NCI-H1694 treated with DMSO at 0.1 percent for 48 hours (cell line): ENCODE measurements at places on chromosomes 3 and 15.

DNA sequence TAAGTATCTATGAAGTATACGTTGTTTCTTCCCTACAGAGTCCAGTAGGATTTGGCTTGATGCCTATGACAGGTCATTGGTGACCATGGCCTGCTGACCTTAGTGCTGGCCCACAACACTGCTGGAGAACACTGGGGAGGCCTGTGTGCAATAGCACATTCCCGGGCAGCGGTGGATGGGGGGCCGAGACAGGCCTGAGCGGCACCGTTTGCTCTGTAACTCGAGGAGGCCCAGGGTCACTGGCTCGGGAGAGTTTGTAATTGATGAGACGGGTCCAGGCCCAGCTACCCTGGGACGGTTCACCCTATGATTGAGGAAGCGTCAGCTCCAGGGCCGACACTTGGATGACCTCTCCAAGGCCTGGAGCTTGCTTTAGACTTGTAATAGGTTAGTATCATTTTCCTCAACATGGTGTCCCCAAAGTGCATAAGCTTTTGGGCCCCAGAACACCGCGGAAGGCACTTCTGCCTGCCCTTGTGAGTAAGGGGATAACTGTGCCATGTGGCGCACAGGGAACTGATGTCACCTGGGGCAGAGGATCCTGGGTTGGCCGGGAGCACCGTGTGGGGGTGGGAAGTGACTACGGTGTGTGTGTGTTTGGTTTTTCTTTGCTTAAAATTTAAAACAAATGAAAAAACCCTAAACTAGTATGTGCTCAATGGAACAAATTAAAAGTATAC lies 12.0 kb downstream of the TRPM1 start:
- DNase-seq: no peak

DNA sequence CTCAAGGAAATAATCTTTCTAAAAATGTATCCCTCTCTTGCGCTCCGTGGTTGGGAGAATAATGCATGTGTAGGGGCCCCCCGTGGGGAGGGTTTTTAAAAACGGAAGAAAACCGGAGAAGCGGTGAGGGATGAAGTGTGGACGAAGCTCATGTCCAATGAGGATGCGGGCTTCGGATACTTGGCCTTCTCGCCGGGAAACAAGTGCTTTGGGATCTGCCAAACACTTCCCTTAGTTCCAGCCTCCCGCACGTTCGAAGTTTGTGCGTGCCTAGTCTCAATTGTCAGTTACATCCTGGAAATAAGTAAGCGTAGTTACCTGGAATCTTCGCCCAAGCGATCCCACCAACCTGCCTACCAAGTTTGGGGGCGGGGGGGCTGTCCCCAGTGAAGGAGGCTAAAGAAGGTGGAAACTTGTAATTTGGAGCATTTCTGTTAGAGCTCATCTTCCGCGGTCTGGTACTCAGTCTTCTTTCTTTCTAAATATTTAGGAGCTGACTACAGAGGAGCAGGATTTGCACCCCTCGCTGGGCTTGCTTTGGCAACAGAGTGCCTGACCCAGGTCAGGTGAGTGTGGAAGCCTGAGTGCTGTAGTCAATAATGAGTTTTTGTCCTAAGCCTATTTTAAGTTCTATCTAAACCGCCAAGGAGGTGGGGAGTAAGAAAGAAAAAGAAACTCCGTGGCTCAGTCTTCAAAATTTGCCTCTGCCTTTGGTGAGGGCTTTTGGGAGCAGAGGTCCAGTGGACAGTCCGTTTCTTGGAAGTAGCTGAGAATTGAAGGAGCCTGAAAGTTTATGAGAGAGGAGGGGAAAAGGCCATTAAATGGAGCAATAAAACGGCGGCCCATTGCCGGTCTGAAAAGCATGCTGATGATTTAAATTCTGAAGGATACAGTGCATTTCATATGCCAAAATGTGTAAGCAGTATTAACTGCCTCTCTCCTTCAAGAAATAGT lies 1.1 kb downstream of the ITPR1 start:
- no peak for DNase-seq

GRCh38 chr3:47841786-47842349 lies 38.9 kb downstream of the DHX30 start:
- no peak for DNase-seq

- no peak for DNase-seq
Observed at GRCh38 chr15:85649372-85649771, 145.4 kb downstream of the KLHL25 start.

GRCh38 chr15:70799667-70800450 lies 36.5 kb upstream of the UACA start:
- no peak for DNase-seq
